CD4-positive, alpha-beta T cell treated with Interleukin-1 beta for 1 hour (primary cell): ENCODE measurements at places on chromosomes 7 and 10.
A peak's percentile ranks its signal among the peaks of the same experiment; 100 is the strongest.

DNA sequence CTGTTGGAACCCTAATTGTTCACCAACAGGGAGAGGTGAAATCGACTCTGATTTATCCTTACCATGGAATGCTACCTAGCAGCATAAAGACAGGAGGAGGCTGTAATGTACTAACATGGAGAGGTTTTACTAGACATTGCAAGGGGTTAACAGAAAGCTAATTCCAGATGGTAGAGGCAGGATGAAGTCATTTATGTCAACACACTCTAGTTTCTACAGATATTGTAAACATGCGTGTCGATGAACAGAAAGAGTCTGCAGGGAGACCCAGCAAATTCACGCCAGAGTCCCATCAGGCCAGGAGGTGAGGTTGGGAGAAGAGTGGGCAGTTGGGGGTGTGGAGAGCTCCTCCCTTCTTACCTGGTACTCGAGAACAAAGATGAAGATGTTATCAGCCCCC is 7.0 kb downstream of the NPC1L1 start:
- no peak for DNase-seq

- DNase-seq = no peak
These were observed 612.2 kb upstream of the MKI67 start for GRCh38 chr10:128738386-128738915.

- DNase-seq = no peak
These were observed 65.5 kb downstream of the OSBPL3 start for GRCh38 chr7:24914465-24914859.

DNA sequence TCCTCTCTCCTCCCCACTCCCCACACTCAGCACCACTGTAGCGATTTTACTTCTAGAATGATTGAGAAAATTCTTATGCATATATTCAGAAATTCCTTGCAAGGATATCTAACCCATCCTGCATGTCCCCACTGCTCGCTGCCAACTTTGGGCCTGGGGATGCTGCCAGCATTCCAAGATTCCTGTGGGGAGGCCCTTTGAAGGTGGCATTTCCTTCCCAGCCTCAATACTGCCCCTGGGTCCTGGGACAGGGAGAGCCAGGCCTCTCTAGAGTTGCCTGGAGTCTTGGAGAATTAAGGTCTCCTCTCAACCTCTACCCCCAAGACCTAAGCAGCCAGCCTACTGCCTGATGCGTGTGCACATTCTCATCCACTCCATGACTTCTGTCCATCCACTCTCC is 303.5 kb downstream of the NEBL start:
- no peak for DNase-seq

- no peak for DNase-seq
These were observed 131.7 kb downstream of the PPP1R3A start for GRCh38 chr7:113787106-113787505.

DNA sequence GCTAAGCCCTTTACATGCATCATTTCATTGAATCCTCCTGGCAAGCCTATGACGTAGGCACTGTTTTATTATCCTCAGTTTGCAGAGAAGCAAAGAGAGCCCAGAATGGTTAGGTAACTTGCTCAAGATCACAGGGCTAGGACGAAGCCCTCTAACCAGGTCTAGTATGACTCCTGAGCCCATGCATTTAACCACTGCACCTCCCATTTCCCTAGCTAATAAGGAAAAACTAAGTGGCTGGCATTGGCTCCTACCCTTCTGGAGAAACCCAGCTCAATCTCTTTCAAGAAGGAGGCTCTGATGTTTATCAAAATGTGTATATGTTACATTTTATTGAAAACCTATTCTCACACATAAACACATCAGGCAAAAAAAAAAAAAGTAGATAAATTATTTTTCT is 19.8 kb downstream of the MYOF start:
- DNase-seq = no peak

DNA sequence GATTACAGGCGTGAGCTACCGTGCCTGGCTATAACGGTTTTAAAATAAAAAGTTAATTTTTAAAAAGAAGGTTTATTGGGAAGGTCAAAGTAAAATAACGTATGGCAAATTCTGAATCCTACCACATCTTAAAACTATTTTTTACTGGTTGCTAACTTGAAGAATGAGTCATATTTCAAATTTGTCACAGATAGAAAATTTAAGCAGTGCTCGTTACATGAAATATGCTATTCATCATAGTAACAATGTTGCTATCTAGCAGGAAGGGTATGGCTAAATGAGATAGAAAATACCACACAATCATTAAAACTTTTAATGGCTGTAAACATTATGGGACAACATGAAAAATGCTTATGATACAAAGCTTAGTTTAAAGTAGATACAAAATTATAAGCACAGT is 500.5 kb downstream of the PHTF2 start:
- no peak for DNase-seq

DNA sequence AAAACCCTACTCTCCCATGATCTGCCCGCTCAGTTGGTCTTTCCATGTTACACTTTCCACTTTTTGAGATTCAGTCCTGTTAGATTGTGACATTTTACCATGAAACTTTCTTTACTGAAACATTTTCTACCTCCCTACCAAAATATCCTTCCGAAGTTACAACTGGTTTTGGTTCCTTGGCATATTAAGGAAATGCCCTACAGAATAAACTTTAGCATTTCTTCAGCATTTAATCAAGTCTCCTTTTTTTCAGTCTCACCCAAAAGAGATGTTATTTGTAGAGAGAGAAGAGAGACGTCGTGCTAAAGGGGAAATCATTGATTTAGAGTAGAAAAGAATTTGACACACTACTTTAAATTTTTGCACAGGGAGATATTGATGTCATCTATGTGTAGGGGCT is 9.7 kb upstream of the FEZF1 start:
- DNase-seq = no peak

DNA sequence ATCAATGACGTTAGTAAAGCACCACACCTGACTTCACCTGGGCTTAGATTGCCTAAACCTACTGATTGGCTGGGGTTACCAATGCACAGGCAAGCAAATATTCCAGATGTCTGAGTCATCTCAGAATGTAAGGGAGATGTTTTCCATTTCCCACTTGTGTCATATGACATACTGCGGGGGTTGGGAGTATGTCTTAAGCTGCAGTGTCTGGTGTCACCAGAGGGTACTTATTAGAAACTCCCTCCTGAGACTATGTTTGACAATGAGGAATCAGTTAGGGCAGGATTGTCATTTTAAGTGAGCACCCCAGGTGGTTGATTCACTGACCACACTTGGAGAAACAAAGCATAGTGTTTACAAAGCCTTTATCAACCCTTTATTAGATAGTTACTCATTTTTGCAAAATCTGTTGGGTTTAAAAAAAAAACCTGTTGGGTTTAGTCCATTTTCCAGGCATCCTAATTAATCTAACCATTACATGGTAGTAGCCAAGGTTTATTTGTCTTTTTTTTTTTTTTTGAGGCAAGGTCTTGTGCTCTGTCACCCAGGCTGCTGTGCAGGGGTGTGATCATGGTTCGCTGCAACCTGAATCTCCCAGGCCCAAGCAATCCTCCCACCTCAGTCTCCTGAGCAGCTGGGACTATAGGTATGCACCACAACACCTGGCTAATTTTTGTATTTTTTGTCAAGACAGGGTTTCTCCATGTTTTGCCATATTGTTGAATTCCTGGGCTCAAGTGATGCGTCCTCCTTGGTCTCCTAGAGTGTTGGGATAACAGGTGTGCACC is 72.5 kb downstream of the CDK6 start:
- DNase-seq = no peak

- no peak for DNase-seq
These were observed 5.0 kb downstream of the SKIDA1 start for GRCh38 chr10:21520509-21520908.

DNA sequence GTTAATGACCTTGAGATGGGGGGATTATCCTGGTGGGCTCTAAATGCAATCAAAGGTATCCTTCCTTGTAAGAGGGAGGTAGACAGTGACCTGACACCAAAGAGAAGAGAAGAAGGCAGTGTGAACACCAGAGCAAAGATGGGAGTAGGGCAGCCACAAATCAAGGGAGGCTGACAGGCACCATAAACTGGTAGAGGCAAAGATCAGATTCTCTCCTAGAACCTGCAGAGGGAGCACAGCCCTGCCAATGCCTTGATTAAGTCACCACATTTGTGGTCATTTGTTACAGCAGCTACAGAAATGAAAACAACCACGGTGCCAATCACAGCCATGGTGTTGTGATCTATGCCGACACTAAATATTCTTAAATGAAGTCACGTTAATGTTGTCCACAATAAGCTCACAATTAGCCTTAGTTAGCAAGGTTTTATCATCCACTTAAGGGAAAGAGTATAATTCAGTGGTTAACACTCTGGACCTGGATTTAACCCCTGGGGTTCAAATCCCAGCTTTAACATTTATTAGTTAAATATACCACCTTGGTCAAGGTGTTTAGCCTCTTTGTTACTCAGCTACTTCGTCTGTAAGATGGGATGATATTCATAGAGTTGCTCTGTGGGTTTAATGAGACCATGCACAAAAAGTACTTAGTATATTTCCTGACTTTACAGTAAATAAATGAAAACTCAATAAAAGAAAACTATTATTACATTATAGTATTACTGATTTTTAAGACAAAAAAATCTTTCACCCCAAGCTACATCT is 70.8 kb downstream of the SGMS1 start:
- peak; percentile 26 for DNase-seq

DNA sequence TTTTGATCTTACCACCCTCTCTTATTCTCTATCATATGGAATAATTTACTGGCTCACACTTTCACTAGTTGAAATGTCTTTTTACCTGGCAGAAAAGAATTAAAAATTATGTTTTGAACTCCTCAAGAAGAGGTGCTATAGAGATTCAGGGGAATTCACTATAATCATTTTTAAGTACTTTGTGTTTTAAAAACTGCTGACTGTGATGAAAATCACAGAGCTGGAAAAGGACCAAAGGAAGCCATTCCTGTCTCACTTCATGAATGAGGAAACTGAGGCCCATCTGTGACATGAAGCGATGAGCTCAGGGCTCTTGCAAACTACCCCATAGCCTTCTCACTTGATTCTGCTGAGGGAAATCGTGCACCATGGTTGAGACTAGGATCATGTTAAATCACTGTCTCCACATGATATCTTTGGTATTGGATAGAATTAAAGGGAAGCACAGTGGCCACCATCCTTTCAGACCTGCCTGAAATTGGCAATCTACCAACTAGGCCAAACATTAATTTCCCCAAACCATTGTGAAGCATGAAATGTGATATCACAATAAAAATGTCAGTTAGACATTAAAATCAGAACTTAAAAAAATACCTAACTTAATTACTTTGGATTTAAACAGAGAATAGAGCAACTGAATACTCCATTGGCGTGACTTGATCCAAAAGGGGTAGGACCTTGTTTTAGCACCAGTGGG is 141.0 kb downstream of the FZD1 start:
- no peak for DNase-seq

DNA sequence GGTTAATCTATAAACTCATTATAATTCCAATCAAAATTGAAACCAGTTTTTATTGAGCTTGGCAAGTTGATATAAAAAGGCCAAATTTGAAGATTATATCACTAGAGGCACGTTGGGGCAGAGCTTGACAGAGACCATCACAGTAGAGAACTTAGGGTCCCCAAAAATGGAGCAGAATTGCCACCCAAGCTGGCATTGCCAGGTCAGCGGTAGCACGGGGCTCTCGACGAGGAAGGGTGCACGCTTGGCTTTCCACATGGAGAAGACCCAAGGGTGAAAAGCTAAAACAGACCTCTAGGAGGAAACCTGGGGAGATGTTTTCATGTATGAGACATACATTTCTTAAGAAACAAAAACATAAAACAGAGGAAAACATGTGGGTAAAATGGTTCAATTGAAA is 4.3 kb upstream of the JAKMIP3 start:
- no peak for DNase-seq

GRCh38 chr10:59434463-59435321 is 72.3 kb upstream of the FAM13C start:
- DNase-seq = no peak

DNA sequence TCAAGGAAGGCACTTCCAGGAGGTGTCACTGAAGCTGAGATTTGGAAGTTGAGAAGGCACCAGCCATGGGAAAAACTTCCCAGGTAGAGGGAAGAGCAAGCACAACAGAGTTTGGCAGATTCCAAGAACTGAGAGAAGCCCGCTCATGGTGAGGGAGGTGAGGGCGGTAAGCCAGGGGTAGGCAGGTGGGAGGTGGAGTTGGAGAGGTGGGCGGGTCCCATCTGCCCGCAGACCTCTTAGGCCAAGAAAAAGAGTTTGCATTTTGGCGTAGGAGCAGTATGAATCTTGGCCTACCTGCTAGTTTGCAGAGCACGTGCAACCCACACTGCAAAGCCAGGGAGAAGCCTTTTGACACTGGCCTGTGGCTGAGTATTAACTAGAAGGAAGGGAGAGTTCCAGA is 18.8 kb downstream of the FRMPD2 start:
- no peak for DNase-seq

- DNase-seq = no peak
These were observed 162.7 kb downstream of the AVL9 start for GRCh38 chr7:32658034-32658433.

GRCh38 chr7:85882335-85882734 is 695.5 kb upstream of the SEMA3D start:
- no peak for DNase-seq

DNA sequence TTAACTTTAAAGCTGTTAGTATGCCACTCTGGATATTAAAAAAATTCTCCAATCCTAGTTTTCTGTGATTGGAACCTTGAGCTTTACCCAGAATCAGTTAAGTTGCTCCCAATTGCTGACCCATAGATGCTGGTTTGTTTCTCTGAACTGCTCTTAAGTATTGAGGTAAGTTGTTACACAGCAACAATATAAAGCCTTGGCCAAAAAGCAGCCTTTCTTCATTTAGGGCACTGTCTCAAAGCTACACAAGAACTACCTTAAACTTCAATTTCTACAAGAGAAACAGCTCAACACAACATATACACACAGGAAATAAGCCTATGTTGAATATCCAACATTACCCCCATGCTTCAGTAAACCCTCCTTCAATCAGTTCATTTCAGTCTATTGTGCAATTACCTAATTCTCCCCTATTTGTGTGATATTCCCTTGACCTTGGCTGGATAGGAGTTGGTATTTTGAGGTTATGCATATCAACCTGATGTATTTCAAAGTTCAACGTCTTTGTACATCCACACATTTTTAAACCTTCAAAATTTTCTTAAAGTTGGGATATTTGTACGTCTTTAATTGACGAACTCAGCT is 11.5 kb downstream of the HNRNPA2B1 start:
- DNase-seq = peak; percentile 36

- DNase-seq = no peak
These were observed 101.1 kb downstream of the RAPGEF5 start for GRCh38 chr7:22255834-22256233.

DNA sequence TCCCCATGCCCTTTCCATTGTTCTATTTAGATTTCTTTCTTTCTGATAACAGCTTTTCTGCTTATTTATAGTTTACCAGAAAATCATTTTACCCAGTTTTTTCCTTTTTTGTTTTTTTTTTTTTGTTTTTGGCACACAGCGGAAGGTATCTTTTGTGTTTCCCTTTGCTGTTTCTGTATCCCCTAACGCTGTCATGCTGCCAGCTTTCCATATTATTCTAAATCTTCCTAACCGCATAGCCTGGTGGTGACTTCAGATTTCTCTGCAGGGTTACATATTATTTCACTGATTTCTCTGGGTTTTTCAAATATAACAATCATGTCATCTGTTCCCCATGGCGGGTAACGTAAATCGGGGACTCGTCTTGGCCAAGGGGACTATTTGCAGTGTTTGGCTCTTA is 4.0 kb upstream of the SLC29A4 start:
- DNase-seq = no peak

GRCh38 chr10:71737834-71738197 is 18.2 kb upstream of the C10orf105 start:
- DNase-seq = no peak

GRCh38 chr10:71368643-71369042 is 28.1 kb upstream of the CDH23 start:
- DNase-seq = no peak
